Left lung (tissue), 14 donors: ENCODE measurements at places on chromosomes 7 and 10.

DNA sequence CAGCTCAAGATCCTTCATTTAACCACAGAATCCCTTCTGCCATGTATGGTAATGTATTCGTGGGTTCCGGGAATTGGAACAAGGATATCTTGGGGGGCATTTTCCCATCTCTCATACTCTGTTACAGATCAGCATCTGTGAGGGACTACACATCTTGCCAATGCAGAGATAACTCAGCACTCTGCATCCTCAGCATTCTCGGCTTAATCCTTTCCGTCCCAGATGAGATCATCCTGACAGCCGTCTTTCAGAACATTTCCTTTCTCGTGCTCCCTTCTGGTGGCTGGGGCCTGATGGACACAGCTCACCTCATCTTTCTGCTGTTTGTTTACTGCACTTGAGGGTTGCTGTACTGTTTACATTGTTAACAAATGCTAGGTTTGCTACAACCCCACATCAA is 25.3 kb downstream of the FKBP6 start:
- DNase-seq = no peak

- DNase-seq = no peak
These were observed 42.0 kb downstream of the CDK6 start for GRCh38 chr7:92794391-92794790.

DNA sequence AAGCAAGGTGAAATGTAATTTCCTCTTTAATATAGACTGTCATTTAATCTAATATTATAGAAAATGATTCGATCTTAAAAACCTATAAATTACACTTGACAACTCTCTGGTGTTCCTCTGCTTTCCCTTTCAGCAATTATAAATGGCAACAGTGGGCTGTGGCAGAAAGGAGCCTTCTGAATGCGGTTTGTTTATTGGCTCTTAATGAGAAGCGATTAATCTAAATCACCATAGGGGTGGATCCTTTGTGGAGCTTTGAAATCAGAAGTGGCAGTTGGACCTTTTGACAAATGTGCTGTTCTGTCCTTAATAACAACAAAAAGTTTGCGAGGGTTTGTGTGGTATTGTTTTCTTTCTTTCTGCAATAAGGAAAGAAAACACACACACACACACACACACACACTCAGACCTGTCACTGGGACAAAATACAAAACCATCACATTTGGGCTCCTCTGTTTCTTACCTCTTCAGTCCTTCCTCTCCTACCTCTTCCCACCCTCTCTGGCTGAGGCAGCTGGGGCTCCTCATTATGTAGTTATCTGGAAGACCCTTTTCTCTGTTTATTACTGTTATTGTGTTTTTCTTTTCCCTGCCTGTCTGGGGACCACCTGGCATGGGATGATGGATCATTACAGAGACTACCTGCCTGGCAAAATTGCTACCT is 316.2 kb downstream of the SORCS3 start:
- DNase-seq = no peak

- DNase-seq = no peak
These were observed 37.7 kb downstream of the HTRA1 start for GRCh38 chr10:122499012-122499411.

GRCh38 chr7:28984631-28985030 is 26.5 kb upstream of the TRIL start:
- no peak for DNase-seq

DNA sequence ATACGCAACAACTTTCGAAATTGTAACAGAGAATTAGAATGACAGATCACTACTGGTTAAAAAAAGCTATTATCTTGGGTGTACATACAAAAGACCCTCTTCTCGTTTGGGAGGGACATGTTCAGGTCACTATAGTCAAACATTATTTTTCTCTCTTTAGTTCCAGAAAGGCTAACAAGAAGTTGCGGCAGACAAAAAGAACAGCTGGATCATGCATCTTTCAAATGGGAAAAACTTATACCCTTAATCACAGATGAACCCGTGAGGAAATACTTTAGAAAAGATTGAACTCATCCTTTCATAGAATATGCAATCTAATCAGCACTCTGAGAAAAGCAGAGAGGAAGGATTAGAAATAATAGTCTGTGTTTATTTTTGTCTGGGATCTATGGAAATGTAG is 72.5 kb downstream of the EVX1 start:
- no peak for DNase-seq

DNA sequence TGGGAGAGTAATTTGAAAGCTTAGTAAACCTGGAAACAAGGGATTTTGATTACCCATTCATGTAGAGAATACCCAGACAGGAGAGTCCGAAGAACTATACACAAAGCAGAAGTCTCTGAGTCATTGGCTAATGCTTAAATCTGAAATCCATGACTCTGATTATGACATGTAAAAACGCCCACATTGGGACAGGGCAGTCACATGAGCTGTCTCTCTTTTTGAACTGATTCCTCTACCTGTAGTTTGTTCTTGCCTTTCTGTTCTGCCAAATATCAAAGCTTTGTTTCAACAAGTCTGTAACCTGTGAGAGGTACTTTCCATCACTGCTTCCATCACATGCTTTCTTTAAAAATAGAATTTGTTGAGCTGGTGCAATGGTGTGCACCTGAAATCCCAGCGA is 4.3 kb upstream of the GPNMB start:
- DNase-seq = no peak

DNA sequence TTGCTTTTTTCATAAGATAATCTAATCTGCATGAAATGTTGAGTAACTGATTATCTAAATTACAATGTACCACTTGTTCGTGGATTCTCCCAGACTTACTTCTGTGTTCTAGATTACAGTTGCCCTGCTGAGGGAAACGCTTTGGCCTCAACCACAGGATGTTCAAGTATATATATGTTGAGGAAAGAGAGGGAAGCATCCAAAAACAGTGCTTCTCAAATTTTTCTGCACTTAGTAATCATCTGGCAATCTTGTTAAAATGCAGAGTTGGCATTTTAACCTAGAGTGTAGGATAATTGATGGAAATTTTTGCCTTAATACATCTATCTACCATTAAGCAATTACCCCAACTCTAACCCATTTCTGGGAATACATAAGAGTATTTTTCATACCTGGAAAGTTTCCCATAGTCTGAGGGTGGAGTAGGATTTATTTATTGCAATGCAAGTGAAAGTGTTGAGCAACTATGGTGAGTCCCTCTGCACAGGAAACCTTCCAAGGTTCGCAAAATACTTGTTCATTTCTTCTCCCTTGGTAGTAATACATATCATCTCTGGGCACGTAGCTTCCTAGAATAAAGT is 59.6 kb upstream of the C1GALT1 start:
- no peak for DNase-seq

DNA sequence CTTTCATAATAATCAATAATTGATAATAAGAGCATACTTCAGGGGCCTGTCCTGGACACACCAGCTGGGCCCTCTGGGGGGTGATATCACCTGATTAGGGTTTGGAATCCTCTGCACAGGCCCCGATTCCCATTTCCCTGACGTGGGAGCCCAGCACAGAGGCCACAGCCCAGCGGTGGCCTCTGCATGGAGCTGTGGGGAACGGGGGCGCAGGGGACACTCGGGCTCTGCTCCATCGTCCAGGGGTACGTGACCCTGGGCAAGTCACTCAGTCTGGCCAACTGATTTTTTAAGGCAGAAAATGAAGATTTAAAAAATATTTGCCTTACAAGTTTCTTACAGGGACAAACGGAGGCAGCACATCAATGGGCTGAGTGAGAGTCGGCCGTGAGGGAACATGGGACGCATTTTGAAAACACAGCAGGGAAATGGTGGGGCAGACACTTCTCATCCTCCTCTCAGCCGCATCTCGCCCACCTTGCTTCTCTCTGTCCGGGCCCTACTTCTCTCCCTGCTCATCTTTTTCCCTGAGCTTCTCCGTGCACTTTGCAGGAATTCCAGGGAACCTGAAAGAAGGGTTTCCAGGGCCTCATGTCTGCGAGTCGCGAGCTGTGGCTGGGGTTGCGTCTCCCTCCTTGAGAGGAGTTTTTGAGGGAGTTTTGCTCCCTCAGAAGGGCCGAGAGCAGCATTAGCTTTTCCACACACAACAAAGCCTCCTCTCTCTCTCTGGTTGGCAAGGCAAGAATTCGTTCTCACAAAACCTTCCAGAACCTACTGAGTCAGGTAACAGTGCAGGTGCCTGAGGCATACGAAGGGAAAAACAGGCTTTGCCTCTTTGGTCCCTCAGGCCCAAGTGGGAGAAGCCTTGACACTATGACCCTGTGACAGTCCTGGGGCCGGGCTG is 312.0 kb downstream of the WDR37 start:
- peak; percentile 43 for DNase-seq

- DNase-seq = no peak
These were observed 60.3 kb upstream of the NFKB2 start for GRCh38 chr10:102335184-102335583.

- no peak for DNase-seq
These were observed 243.8 kb upstream of the MDFIC start for GRCh38 chr7:114678116-114678515.

DNA sequence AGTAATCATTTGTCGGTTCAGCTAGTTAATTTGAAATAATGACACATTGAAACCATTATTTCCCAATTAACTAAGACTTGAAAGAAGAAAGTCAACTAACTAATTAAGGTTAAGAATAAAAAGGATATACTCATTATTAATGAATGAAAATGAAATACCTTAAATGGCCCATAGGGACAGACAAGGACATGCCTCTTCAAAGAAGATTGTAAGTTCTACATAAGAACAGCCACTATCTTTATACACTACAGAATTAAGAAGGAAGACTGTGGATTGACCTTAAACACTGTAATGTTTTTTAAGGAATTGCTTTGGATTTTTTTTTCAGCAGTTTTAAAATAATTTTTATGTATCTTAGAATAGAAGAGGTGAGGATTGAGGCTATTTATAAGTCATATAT is 60.7 kb downstream of the CSTF2T start:
- DNase-seq = no peak

DNA sequence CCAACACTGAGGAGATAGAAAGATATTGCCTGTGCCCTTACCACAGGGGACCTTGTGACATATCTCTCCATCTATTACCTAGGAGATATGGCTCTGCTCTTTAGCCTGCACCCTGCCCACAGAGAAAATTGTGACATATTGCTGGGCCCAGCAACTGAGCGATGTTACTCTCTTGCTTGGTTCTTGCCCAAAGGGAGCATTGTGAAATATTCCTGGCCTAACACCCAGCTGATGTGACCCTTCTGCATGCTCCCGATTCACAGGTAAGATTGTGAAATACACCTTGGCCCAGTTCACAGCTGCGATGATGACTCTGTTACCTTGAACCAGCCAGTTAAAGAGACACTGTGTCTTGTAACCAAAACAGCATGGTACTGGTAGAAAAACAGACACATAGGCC is 37.2 kb upstream of the ZNF107 start:
- no peak for DNase-seq

DNA sequence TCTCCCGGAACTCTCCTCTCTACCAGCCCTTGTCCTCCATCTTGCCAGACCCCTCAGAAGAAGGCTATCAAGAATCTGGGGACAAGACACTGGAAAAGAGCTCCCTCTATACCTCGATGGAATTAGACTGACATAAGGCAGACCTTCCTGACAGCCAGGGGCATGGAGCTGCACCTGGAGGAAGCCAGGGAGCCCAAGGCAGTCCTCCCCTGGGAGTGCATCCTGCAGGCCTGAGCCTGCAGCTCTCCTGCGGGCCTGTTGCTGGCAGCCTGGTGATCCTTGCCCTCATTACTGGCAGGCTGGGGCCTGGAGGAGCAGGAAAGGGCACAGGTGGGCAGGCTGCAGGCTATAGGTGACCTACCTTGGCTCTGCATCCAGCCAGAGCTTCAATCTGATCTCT is 323.4 kb downstream of the GRID1 start:
- no peak for DNase-seq

DNA sequence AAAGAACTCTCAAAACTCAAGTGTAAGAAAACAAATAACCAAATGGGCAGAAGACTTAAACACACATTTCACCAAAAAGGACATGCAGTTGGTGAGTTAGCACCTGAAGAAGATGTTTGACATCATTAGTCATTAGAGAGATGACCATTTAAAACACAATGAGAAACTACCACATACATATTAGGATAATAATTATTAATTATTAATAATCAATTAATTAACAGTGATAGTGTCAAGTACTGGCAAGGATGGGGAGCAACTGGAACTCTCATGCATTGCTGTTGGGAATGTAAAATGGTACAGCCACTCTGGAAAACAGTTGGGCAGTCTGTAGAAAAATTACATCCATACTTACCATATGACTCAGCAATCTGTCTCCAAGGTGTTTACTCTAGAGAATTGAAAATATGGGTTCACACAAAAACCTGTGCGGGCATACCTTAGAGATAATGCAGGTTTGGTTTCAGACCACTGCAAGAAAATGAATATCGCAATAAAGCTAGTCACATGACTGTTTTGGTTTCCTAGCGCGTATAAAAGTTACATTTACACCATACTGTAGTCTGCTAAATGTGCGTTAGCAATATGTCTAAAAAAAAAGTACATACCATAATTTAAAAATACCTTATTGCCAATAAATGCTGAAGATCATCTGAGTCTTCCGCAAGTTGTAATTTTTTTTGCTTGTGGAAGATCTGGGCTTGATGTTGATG is 30.3 kb downstream of the ARID5B start:
- no peak for DNase-seq

DNA sequence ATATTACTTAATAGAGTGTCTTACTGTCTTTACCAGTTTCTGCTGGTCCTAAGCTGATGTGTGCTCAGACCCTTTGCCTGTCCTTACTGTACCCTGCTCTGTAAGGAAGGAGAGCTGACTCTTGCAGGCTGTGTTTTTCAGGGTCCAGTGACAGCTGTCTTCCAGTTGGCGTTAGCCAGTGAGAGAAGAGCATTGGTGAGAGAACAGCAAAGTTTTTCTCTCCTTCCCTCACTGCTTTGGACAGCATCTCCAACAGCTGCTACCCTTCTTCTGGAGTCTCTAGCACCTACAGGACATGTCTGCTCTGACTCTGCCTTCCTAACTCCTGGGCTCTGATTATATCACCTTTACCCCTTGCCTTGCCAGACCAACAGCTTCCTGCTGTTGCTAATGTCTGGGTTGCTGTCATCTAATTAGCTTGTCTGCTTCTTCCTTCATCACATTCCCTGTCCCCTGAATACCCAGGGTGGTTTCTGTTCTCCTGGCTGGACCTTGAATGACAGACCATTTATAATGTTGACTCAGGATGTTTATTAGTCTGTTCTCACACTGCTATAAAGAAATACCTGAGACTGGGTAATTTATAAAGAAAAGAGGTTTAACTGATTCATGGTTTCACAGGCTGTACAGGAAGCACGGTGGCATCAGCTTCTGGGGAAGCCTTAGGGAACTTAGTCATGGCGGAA is 23.5 kb upstream of the PANK1 start:
- DNase-seq = no peak

- DNase-seq = no peak
These were observed 7.6 kb downstream of the PRXL2A start for GRCh38 chr10:80415734-80416478.

- DNase-seq = no peak
These were observed 217.1 kb downstream of the PRPF18 start for GRCh38 chr10:13803566-13804554.
